ENCODE measurements at places on chromosomes 12 and 14. TPM values are rescaled to one million over a fixed set of nuclear protein-coding genes. Genes with fewer than 3 reads are reported as not detected.

The SERPINA5 gene
- not detected for total RNA-seq

The SMIM10L1 gene
- total RNA-seq: 9.6 TPM

The MTA1 gene
- 107 TPM for total RNA-seq

- H3K27me3 ChIP-seq: peaks cover 2% of the 10 kb centered on the region
- no peak for DNase-seq
- H3K4me1 ChIP-seq: no peaks in the 10 kb centered on the region
- H3K36me3 ChIP-seq: no peaks in the 10 kb centered on the region
- no peak overlapping the region for H3K4me3 ChIP-seq
Observed at GRCh38 chr12:5904969-5905368, 40.1 kb downstream of the ANO2 start.

DNA sequence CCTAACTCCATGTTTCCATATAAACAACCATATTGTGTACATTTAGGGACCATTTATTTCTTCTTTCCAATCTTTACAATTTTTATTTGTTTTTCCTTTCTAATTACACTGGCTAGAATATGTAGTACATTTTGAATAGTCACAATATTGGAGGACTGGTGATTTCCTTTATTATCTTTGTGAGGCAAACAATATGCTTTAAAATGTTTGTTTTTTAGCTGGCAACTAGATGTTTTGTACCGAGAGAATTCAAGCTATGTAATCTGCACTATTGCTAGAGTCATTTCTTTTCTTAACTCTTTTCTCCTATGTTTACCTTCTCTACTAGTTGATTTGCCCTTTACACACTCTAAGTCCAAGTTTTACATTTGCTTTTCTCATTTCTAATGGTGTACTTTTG, 13.3 kb upstream of the NTN4 start:
- H3K27ac ChIP-seq: no peak overlapping the region
- peaks cover 6% of the 10 kb centered on the region for H3K4me1 ChIP-seq
- no peak for DNase-seq
- no peak overlapping the region for H3K4me3 ChIP-seq
- no peaks in the 10 kb centered on the region for H3K36me3 ChIP-seq

GRCh38 chr14:103501921-103502669, 20.5 kb downstream of the CKB start:
- H3K27ac ChIP-seq: peak overlapping the region; percentile 3
- no peak overlapping the region for H3K4me3 ChIP-seq
- DNase-seq: no peak
- H3K4me1 ChIP-seq: peaks cover 7% of the 10 kb centered on the region

- no peaks in the 10 kb centered on the region for H3K27me3 ChIP-seq
- H3K36me3 ChIP-seq: no peaks in the 10 kb centered on the region
- no peak overlapping the region for H3K27ac ChIP-seq
- H3K4me3 ChIP-seq: no peak overlapping the region
- no peaks in the 10 kb centered on the region for H3K4me1 ChIP-seq
Observed at GRCh38 chr12:127613056-127613455, 653.9 kb upstream of the TMEM132C start.

- no peak overlapping the region for H3K4me3 ChIP-seq
- no peak for DNase-seq
- H3K27ac ChIP-seq: no peak overlapping the region
- no peaks in the 10 kb centered on the region for H3K36me3 ChIP-seq
- H3K4me1 ChIP-seq: no peaks in the 10 kb centered on the region
Observed at GRCh38 chr14:104624939-104625338, 20.4 kb upstream of the TMEM179 start.

DNA sequence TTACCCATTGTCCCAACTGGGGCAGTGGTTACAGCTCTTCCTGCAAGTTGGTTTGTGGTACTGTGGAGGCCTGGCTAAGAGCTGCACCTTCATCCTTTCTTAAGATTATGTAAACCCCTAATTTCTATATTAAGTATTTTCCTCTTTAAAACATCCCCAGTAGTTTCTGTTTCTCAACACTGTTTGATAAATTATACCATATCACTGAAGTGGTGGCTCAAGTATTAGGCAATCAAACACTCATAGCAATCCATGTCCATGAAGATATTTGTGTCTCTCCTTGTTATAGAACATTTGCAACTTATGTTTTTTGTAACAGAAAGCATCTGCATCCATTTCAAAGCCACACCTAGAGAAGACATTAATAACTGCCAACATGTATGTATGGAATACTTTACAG, 31.8 kb downstream of the ATXN3 start:
- no peak overlapping the region for H3K27ac ChIP-seq
- H3K4me3 ChIP-seq: no peak overlapping the region
- H3K4me1 ChIP-seq: no peaks in the 10 kb centered on the region

GRCh38 chr12:114392909-114393308, 13.0 kb downstream of the TBX5 start:
- H3K27ac ChIP-seq: no peak overlapping the region
- H3K4me1 ChIP-seq: no peaks in the 10 kb centered on the region
- H3K36me3 ChIP-seq: no peaks in the 10 kb centered on the region
- DNase-seq: no peak
- peaks cover 47% of the 10 kb centered on the region for H3K27me3 ChIP-seq
- no peak overlapping the region for H3K4me3 ChIP-seq

GRCh38 chr12:116265351-116266147, 11.9 kb downstream of the MED13L start:
- H3K4me1 ChIP-seq: peaks cover 26% of the 10 kb centered on the region
- no peak overlapping the region for H3K4me3 ChIP-seq
- no peaks in the 10 kb centered on the region for H3K27me3 ChIP-seq
- H3K27ac ChIP-seq: no peak overlapping the region
- H3K36me3 ChIP-seq: no peaks in the 10 kb centered on the region

Measured in CD4-positive, alpha-beta T cell (primary cell).